ENCODE measurements at places on chromosomes 7 and 10. TPM values are rescaled to one million over a fixed set of nuclear protein-coding genes. Genes with fewer than 3 reads are reported as not detected.

The HMX3 gene
- total RNA-seq, result not detected

The MLXIPL gene
- not detected for total RNA-seq

The EFCAB10 gene
- not detected for total RNA-seq

The OR2A42 gene
- total RNA-seq, result not detected

The VWA2 gene
- total RNA-seq, result not detected

The MPP7 gene
- 2.8 TPM for total RNA-seq

The CCL26 gene
- not detected for total RNA-seq

The PRKG1 gene
- total RNA-seq, result 3.0 TPM

The LEP gene
- total RNA-seq, result not detected

The TECTB gene
- total RNA-seq, result not detected

Measured in dermis lymphatic vessel endothelial cell (primary cell).